ENCODE measurements at places on chromosomes 12 and 14.
A peak's percentile ranks its signal among the peaks of the same experiment; 100 is the strongest.

GRCh38 chr12:16573398-16574077 is 32.4 kb downstream of the LMO3 start:
- no peak for DNase-seq

DNA sequence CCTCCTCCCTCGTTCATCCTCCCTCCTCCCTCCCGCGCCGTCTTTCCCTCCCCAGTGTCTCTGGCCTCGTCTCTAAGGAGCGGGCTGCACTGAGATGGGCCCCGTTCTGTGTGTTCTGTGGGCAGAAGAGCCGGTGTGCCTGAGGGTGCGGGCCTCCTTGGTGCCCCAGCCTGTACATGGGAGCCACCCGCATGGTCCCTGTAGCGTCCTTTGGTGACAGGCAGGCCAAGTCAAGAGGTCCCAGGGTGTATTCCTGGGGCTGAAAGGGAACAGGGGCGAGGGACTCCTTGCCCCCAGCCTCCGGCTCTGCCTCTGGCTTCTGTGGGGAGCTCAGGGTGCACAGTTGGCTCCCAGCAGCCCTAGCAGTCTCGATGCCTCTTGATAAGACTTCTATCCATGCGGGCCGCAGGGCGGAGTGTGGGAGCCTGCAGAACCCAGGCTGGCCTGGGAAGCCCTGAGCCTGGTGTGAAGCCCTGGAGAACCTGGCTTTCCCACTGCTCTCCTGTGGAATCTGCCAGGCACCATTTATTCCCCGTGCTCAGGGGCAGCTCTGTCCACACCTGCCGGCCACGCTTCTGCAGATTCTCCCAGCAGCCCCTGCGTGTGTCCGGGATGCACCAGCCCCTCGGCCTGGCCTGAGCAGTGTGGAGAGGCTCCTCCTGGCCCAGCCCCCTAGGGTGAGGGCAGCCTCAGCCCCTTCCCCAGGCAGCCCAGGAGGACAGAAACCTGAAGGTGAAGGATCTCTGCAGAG is 181.3 kb downstream of the KIF26A start:
- peak; percentile 5 for DNase-seq

GRCh38 chr12:91098461-91098860 is 12.8 kb downstream of the LUM start:
- no peak for DNase-seq

- no peak for DNase-seq
Observed at GRCh38 chr12:25771041-25771440, 187.4 kb upstream of the RASSF8 start.

DNA sequence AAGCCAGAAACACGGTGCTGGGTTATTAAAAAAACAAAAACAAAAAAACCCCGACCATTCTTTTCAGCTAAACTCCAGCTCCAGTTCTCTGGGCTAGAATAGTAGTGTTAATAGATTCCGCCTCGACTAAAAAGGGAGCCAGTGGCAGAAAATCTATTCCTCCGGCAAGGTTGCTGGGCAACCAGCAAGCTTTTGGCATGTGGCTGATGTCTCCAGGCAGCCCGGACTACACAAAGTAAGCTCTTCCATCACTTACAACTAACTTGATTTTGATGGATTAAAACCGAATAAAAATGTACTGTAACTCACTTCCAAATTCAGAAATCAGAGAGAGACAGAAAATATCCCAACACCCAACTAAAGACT is 126.4 kb upstream of the FOXN3 start:
- DNase-seq: no peak

DNA sequence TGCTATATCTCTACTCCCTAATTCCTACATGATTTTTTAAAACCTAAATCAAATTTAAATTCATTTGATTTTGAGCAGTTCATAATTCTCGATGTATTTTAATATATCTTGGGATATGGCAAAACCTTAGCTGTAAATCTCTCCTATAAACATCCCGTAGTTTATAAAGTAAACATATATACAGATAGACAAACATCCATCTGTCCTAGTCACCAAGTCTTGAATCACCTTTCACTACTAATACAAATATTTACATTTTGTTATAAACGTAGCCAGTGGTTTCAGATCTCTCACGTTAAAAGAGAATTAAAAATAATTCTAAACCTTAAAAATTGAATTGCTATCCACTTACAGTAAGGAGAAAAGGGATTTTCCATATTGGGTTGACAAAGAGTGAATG is 107.0 kb downstream of the TSHR start:
- DNase-seq: no peak

DNA sequence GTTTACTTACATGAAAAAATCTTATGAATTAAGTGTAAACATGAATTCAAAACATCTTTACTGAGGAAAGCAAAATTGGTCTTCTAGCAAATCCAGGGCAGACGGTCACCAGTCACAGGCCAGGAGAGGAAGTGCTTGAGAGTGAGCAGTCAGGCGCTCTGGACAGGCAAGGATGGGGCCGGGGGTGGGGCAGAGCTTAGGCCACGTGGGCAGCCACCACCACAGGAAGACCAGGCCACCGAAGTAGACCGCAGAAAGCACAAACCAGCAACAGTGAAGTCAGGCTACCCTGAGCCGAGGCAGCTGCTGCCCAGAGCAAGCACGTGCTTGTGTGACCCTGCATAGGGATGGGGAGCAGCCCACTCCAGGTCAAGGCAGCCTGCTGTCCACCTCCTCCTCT is 33.5 kb downstream of the SLC6A12 start:
- DNase-seq: peak; percentile 66

- no peak for DNase-seq
Observed at GRCh38 chr12:15015121-15015520, 42.3 kb downstream of the PDE6H start.

GRCh38 chr14:99759546-99759925 is 33.7 kb upstream of the EML1 start:
- DNase-seq: no peak

GRCh38 chr14:67457782-67458181 is 30.7 kb downstream of the TMEM229B start:
- no peak for DNase-seq

DNA sequence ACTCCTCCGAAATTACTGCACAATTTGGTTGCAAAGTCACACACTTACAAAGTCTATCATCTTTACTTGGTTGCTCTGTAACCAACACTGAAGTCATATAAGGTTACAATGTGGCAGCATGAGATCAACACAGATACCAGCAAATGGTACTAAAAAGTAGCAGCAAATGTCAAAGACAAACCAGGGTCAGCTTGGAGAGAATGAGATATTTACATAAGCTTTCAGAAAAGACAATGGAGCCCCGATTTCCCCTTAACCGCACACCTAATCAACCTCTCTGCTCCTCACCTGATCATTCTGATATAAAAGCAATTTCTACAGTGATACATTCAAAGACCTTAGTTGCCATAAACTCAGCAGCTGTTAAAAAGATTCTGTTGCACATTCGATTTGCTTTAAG is 76.4 kb upstream of the FOXN3 start:
- no peak for DNase-seq

DNA sequence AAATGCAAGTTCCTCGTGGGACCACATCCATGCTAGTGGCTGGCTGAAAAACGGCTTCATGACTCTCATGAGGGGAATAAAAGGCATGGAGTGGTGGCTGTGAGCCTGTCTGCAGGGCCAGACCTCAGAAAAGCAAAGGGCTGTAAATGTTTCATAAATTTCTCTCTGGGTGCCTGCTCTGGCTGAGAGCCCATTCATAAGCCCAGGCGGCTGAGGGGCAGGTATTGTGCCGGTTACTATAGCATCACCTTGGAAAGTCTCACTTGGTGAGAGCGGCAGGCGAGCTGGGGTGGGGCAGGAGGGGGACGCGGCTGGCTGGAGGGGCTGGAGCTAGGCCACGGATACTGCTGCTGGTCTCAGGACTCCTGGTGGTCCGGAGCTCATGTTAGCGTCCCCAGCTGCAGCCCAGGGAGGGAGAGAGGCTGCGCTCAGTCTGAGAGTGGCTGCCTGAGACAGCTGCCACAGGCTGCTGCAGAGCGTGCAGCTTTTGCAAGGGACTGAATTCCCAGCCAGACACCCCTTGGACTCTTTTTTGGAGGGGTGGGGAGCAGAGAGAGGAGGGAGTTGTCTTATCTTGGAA is at the start of gene SLC17A8:
SLC17A8 (plus strand) TSS at position 431 of the 580 bp plus-strand sequence. CDS start 318 bp downstream, outside the sequence.
- no peak for DNase-seq

- no peak for DNase-seq
Observed at GRCh38 chr12:30440826-30441602, 254.7 kb downstream of the IPO8 start.

GRCh38 chr14:68695326-68695768 is 97.5 kb downstream of the ZFP36L1 start:
- peak; percentile 71 for DNase-seq

GRCh38 chr12:131085816-131086591 is 132.3 kb downstream of the ADGRD1 start:
- no peak for DNase-seq

GRCh38 chr12:98998697-98999299 is 353.7 kb downstream of the APAF1 start:
- peak; percentile 11 for DNase-seq

Data from GM12891 (cell line).